SHP77 treated with DMSO at 0.1 percent for 48 hours (cell line): ENCODE measurements at places on chromosomes 12 and 14.

DNA sequence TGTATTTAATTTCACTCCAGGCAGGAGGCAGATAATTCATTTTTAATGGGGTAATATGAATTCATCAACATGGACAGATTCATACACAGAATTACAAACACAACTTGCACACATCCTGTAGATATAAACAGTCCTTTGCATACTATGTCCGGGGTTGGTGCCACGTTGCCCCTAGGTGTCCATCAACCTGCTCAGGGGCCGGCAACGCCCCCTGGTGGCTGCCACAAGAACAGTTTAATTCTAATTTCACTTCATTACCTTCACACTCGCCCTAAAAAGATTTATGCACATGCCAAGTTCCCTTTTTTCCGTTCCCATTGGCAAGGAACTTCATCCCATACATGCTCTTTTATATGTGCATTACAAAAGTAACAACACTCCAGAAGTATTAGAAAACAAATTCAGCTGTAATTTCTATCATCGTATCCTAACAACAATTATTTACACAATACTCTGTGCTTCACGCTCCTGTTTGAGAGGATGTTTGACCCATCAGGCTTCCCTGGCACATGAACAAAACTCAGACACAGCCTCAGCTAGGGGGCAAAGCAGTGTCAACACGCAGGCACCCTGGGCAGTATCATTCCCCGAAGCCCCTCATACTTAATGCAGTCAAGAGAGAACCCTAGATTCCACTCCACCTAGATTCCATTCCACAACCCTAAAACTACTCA is 15.5 kb downstream of the MANSC1 start:
- peak; percentile 15 for DNase-seq

DNA sequence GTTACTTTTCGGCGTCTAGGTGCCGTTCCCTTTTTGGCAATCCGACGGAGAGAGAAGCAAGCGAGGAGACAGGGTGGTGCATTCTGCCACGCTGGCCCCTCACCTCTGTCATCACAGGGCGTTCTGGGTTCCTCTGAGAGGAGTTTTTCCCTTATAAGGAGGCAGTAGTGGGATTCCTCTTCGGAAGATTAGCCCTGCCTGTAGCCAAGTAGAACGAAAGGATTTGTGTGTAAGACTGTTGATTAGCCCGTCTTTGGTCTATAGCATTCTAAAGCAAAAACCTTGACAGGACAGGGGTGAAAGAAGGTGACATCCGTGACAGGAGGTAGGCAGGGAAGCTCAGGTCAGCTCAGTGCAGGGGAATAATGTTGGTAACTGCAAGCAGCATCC is 9.1 kb upstream of the NEMF start:
- DNase-seq = peak; percentile 74

GRCh38 chr14:63276492-63277342 is 42.0 kb downstream of the GPHB5 start:
- peak; percentile 43 for DNase-seq

GRCh38 chr12:9856894-9857293 is 12.3 kb downstream of the CLEC2B start:
- no peak for DNase-seq

DNA sequence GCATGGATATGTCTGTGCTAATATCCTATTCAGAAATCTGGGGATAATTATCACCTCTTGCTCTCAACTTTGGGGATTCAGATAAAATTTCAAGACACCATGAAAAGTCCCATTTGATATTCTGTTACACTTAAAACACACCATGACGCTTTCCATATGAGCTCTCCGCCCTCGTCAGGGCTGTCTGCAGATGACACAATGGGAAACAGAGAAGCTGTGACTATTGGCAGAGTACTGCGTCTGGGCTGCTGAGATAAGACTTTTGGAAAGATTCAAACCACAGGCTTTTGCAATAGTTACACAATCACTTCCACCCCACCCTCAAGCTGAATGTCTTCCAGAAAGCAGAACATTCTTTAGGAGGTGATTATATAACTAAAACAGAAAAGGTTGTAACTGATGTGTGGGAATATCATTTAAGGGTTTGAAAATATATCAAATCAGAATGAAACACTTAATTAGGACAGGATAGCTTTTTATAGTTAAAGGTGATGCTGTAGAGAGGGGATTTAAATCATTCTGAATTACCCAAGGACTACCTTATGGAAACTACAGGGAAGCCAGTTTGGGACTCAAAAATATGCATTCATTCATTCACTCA is 75.3 kb upstream of the TMPO start:
- DNase-seq = no peak

- peak; percentile 73 for DNase-seq
Observed at GRCh38 chr12:31589904-31590641, 863 bp downstream of the DENND5B start.

DNA sequence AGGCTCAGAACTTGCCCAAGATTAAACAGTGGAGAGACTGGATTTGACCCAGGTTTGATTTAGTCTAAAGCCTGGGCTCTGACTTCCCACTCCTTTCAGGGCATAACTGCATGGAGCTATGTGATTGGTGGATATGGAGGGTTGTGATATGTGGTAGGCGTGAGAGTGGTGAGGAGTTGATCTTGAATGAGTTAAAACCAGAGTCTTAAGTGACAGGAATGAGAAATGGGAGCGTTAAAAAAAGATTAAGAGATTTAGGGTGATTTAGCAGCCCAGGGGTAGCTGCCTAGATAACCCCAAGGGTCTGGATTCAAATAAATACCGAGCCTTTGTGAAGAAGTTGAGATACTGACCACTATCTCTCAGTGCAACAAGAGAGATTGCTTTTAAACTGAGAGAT is 8.4 kb downstream of the SYNDIG1L start:
- DNase-seq = no peak

DNA sequence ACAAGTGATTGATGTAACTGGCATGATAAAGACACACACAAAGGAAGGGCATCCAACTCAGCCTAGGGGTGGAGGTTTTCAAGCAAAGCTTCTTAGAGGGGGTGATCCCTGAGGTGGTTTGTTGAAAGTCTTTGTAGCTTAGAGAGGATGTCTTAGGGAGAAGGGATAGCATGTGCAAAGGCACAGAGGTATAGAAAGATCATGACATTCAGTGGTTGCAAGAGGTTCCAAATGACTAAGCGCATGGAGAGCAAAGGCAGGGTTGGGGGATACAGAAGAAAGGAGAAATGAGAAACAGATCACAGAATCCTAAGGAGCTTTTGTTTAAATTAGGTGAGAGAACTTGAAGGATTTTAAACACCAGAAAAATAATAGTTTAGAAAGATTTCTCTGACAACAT is 5.2 kb upstream of the CCT2 start:
- DNase-seq = no peak
